KBM-7 (cell line): ENCODE measurements at places on chromosomes 12 and 14.

GRCh38 chr14:101972126-101972866 lies 7.9 kb downstream of the DYNC1H1 start:
- peak; percentile 67 for DNase-seq

- DNase-seq, result no peak
Observed at GRCh38 chr12:129772501-129773493, 131.0 kb downstream of the TMEM132D start.

DNA sequence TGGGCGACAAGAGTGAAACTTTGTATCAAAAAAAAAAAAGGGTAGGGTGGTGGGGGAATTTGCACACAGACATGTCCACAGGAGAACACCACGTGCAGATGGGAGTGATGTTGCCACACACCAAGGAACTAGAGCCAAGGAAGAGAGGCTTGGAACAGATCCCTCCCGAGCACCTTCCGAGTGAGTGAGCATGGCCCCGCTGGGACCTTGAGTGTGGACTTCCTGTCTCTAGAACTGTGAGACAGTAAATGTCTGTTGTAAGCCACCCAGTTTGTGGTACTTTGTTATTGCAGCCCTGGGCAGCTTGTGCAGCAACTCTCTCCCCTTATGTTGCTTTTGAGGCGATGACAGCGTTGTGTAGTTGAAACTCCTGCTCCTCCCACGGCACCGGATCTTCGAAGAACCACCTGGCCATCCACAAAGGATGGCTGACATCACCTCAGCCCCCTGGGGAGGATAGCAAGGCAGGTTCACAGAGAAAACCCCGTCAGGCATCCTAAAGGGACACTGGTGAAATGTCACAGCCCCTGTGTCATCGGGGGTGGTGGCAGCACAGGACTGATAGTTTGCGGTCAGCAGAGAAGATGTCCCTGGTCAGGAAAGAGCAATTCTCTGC lies 54.7 kb upstream of the PLEKHG3 start:
- peak; percentile 15 for DNase-seq

- DNase-seq, result no peak
Observed at GRCh38 chr14:94027566-94028449, 1.7 kb downstream of the OTUB2 start.

DNA sequence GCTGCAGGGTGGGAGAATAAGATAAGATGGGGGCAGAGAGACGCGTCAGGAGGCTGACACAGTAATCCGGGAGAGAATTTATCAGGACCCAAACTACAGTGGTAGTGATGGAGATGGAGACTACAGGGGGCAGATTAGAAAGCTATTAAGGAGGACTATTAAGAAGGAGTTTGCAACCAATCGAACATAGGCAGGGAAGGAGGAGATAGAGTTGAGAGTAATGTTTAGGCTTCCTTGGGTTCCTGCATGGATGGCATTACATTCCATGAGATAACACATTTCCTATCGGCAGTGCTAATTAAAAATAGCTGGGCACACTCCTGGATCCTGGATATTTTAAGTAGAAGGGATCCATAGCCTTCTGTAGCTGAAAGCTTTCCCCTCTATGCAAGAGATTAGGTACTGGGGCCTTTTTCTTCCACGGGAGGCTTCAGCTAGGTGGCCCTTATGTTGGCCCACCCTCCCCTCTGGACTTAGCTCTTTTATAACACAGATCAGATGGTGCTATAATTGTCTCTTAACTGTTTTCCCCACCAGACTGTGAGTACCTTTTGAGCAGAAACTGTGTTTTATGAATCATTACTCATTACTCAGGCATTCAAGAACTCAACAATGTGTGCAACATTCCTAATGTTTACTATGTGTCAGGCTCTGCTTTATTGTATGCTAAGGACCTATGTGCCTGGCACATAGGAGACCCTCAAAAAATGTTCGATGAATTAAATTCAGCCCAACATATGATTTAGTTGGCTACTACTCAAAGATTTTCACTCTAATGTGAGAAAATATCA lies 113.0 kb downstream of the RMST start:
- no peak for DNase-seq

DNA sequence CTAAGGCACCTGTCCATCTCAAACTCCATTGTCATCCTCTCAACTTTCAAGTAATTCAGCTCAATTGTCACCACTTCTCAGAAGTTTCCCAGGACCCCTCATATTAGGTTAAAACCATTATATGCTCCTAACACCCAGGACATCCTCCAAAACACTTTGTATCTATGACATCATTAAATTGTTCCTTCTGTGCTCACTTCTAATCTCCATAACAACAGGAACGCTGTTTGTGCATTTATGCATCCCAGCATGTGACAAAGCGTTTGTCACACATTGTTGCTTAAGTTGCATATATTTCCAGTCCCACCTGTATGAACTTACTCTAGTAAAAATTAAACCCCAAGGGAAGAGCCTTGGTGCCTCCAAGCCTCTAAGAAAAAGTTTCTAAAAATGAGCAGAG lies 133.9 kb downstream of the TBX5 start:
- DNase-seq, result no peak

DNA sequence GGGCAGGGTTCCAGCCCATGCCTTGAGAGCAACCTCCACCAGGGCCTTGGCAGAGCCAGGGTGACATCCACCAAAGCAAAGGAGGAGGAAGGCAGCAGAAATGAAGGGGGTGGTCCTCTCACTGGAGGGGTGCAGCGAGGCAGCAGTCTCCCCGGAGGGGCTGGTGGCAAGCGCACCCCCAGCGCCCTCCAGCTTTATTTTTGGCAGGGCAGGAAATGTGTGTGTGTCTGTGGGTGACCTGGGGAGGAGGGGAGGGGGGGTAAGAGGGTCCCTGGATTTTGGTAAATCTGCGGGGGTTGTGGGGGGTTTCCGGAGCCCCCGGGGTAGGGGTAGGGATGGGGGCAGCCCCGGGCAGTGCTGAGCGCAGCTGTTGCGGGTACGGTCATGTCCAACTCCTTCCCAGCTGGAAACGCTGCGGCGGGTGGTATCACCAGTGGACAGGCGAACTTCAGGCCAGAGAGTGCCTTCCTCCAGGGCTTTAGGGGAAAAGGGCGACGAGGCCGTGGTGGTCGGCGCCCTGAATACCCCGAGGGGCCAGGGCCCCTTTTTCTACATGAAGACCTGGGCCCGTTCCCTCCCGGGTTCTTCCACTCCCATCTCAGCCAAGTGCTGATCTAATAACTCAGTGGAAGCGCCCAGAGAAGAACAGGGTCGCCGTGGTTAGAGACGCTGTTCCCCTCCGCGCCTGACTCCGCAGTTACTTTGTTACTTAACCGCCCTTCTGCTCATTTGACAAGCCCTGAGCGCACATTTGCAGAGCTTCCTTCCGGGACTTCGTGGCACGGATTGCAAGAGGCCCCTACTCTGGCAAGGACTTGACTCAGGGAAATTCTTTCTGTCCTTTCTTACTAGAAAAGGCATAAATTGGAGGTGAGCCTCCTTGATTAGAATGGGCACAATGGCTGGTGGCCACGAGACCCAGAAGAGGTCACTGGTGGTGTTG lies 55.2 kb downstream of the FOS start:
- DNase-seq, result peak; percentile 93

- no peak for DNase-seq
Observed at GRCh38 chr12:263574-263973, 938 bp upstream of the SLC6A13 start.

DNA sequence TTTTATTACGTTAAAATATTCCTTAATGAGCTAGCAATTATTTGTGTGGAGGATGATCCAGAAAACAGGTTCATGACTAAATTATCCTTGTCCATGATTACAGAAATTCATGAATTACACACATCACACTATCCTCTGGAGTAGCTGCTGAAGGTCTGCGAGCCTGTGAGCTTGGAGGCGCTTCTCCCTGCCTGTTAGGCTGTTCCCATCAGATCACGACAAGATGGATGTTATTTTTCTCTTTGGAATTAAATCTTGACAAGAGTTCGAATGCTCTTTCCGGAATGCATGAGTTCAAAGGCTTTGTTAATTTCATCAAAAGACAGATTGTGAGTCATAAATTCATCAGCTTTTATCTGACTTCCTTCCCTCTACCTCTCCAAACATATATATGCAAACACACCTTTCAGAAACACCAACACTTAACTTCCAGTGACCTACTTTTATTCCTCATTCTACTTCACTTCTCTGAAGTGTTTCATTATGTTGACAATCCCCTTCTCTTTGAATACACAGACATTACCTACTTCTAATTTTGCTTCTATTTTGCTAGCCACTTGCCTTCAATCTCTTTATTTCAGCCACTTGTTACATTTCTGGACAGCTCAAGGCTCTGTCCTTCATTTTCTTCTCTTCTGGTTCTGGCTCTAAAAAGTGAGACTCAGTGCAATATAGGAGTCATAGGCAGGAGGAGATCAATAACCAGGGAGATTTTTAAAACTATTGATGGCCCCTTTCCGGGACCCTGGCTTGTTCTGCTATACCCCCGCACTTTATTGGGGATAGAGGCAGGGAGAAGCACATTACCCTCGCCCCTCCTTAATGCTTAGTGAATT lies 274.6 kb downstream of the BTG1 start:
- no peak for DNase-seq

DNA sequence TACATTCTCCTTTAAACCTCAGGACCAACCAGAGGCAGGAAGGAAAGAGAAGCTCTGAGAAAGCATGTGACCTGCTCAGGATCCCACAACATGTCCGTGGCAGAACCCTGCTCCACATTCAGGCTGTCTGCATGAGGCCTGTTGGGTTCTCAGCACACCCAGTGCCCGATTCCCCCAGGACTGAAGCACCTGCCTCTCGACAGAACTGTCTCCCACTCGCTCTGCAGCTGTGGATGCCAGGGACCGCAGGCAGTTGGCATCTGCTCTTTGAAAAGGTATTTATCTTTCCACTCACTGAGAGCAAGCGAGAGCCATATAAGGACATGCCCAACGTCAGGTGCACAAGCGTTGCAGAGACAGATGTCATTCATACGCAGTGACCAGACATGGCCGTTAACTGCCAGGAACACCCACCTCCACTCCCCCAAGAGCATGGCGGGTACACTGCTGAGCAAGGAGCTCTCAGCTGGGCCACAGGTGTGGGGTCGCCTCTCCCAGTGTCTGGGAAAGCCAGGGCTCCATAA lies 18.9 kb downstream of the PITPNM2 start:
- DNase-seq, result no peak

DNA sequence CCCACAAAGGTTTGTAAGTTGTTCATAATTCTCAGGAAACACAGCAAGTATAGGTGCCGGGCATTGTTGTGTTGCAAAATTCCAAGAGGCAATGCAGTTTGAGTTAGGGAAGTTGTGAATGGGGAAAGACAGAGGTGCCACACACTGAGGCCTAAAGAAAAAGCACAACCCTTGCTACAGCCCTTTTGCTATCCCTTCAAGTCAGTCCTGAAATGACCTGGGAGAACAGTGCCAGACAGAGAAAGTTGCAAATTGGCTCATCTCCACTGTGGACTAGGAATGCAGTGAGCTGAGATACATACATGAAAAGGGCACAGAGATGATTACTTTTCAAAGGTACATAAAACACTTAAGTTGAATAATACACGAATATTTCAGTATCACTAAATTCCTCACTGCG lies 213.3 kb upstream of the TMTC1 start:
- DNase-seq, result no peak

- DNase-seq, result no peak
Observed at GRCh38 chr12:23564451-23565152, 384.9 kb downstream of the SOX5 start.

DNA sequence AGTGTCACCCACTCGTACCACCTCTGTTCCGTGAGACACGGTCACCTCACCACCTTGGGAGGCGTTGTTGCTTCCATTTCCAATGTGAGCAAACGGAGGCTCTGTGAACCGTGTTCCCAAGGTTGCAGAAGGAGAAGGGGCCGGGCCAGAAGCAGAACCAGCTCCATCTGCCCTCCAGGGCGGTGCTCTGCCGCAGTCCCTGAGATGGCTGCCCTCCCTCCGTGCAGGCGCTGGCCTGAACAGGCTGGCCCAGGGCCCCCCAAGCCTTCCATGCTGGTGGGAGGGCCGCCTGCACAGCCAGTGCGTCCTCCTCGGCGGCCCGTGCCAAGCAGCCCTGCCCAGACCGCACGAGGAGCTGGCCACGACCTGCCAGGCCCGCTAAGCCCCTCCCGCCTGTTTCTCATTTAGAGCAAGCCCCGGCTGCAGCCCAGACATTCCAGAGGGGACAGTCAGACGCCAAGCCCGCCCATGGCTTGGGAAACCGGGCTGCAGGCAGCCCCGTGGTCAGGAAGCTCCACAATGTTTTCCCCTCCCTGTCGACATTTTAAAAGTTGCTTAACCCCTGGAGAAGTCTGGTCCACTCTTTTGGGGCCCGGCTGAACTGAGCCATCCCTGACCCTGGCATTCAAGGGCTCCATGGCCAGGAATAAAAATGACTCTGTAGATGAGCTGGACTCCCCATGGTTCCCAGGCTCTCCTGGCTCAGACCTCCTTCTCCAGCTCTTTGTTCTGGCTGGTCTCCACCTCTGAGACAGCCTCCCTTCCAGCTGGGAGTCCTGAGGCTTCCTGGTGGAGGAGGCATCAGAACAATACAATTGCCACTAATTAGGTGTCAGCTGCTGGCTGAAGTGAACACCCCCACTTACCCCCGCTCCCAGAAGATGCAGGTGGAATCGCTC lies 236.0 kb downstream of the BCL11B start:
- DNase-seq, result no peak

DNA sequence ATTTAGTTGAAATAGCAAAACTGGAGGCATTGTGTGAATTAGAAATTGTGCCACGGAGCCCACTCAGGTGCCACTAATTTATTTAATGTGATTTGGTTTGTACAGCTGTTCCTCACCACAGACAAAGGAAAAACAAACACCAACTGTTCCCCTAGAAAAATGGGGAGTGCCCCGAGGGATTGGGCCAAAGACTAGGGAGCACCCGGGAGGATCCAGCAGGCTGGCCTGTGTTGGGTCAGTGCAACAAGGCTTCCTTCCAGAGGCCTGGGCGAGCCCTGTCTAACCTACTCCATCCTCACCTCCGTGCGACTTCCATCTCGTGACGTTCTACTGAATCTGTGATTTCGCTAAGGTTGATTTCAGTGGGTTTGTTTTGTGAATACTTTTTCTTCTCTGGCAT lies 206.2 kb downstream of the CHST11 start:
- DNase-seq, result no peak

GRCh38 chr12:49864798-49865090 lies 21.8 kb upstream of the BCDIN3D start:
- no peak for DNase-seq

DNA sequence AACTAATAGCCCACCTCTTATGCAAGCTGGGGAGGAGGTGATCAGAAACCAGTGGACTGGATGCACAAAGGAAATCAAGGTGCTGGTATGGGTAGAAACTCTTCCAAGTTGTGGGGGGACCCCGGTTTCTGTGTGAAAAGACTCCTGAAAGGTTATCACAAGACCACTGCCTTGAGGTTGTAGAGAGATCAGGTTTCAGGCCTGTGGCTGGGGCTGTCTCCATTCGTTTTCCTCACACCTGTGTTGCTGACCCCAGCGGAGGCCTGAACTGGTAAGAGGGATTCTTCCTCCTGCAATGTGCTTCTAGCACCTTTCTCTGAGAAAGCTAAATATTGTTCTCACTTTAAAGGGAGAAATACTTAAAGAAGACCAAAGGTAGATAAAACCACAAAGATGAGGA lies 9.3 kb upstream of the OR4K5 start:
- no peak for DNase-seq

GRCh38 chr12:76810671-76811419 lies 46.9 kb downstream of the ZDHHC17 start:
- DNase-seq, result no peak
